ENCODE measurements at places on chromosomes 4 and X.

DNA sequence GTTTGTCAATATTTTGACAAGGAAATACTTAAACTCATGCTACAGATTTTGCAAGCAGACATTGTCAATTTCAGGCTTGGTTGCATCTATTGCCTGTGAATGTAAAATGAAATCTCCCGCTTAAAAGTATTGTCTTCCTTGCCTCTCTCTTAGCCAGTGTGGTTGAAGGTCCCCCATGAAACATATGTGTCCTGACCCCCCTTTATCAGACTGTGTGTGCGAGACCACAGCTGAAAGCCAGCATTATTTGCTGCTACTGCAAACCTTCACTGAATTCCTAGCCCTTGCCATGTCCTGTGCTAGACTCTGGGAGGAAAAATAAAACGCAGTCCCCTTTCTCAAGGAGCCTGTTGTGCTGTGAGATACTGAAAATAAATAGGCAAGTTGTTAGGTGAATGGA is 16.6 kb upstream of the CLNK start:
- no peak overlapping the region for H3K4me3 ChIP-seq
- no peaks in the 10 kb centered on the region for H3K36me3 ChIP-seq

DNA sequence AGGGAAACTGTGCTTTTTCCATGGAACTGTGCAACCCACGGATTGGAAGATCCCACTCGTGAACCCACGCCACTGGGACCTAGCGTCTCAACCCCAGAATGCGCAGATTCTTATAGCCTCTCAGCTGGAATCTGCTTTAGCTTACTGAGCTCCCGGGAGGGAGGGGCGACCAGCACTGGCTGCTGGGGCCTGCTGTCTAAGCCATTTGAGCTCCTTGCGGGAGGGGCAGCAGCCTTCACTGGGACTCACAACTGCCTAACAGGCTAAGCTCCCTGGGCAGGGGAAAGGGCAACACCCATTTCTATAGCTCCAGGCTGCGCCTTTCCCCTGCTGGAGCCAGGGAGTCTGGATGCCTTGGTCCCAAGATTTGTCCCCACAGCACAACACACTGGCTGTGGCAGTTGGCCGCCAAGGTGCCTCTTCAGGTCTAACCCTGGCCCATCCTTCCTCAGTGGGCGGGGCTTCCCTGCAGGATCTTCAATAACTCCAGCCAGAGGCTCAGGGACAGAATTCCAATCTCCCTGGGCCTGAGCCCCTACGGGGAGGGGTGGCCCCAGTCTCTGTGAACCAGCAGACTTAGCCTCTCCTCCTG is 451.7 kb upstream of the PITX2 start:
- H3K36me3 ChIP-seq, result no peaks in the 10 kb centered on the region
- no peak overlapping the region for H3K27ac ChIP-seq
- DNase-seq, result no peak
- no peak overlapping the region for H3K4me3 ChIP-seq

DNA sequence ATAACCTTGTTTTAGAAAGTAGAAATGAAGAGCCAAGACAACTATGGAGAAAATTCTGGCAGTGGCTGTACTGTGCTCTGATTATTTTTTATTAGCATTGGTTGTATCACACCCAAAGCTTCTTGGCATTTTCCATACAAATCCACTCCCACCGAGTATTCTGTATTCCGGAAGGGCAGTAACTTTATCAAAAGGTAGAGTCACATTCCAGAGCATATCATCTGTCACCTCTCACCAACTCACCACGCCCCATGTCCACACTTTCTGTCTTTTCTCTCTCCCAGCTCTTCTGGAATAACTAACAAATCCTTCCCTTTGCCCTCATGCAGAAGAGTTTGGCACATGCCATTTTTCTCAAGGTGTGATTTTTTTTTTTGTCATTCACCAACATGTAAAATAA is 52.7 kb downstream of the CORIN start:
- peak overlapping the region; percentile 31 for H3K27ac ChIP-seq
- peaks cover 15% of the 10 kb centered on the region for H3K4me1 ChIP-seq
- H3K36me3 ChIP-seq, result no peaks in the 10 kb centered on the region
- no peaks in the 10 kb centered on the region for H3K27me3 ChIP-seq
- no peak overlapping the region for H3K4me3 ChIP-seq

DNA sequence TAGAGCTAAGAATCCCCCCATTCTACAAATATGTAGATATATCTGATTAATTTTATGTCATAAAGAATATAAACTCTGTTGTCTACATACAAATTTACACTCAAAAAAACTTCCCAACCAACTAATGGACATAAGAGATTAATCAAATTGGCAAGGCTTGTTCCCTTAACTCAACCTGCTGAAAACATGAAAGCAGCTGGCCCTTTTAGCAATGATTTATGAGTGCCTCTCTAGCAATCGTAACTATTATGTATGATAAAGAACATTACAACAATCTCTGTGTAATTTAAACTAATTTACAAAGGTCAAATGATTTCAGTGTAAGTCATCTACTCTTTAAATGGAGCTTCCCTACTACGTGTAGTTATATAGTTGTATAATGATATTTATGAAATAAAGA is 83.1 kb upstream of the FTHL17 start:
- H3K4me1 ChIP-seq, result no peaks in the 10 kb centered on the region
- DNase-seq, result peak; percentile 10
- H3K27ac ChIP-seq, result peak overlapping the region; percentile 55
- H3K36me3 ChIP-seq, result no peaks in the 10 kb centered on the region

GRCh38 chrX:153561337-153561736 is 37.6 kb downstream of the CCNQ start:
- DNase-seq, result no peak
- peaks cover 72% of the 10 kb centered on the region for H3K27me3 ChIP-seq
- H3K27ac ChIP-seq, result no peak overlapping the region

Data from SK-N-SH (cell line).